Stimulated activated CD8-positive, alpha-beta memory T cell treated with anti-CD3 and anti-CD28 coated beads, Interleukin-15, amount 100 ng/mL, for 1 hour (primary cell): ENCODE measurements at places on chromosomes 1 and 21.

GRCh38 chr1:212777151-212777550 is 14.4 kb downstream of the NSL1 start:
- no peak for DNase-seq

DNA sequence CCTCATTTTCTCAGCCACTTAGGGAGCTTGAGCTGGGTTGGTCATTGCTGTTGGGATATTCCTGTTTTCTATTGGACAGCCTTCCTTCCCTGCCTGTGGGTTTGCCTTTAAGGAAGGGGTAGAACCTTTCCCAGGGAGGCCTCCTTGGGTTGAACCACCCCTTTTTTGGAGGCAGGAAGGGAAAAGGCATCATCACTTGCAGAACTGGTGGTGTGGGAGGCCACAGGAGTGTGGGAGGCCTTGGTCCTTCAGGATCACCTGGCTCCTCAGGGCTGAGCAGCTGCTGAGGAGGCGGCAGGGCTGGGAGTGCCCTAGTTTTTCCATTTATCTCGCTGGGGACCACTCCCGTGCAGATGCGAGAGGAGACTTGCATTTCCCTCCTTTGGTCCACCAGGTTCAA is 667 bp upstream of the CYB561D1 start:
- no peak for DNase-seq

DNA sequence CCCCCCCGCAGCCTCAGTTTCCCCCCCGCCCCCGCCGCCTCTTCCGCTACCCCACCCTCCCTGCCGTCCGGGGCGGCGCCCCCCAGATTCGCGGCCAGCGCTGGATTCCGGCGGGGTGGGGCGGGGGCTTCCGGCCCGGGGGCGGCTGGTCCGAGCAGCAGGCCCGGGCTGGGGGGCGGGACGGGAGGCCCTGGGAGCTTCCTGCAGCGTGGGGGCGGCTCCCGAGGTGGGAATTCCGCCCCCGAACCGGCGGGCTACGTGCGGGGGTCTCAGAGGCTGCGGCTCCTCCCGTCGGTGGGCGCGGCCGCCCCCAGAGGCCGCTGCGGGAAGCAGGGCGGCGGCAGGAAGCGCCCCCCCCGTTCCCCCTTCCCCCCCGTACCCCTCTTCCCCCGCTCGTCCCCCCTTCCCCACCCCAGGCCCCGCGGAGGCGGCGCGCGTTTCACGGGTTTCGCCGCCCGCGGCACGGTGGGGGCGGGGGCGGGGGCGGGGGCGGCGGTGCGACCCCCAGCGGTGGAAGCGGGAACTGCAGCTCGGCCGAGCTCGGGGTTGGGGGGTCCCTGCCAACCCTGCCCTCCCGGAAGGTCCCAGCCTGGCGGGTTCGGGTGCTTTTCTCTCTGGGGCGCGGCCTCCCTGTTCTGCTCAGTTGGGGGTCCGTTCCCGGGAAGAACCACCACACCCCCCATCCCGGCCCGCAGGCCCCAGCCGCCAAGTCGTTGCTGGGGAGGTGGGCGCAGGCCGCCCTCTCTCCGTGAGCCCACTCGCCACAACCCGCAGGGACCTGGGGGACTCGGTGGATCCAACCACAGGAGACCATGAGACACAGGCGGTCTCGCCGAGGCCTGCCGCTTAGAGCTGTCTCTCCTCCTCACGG is 76.3 kb downstream of the MORN1 start:
- DNase-seq, result peak; percentile 39

DNA sequence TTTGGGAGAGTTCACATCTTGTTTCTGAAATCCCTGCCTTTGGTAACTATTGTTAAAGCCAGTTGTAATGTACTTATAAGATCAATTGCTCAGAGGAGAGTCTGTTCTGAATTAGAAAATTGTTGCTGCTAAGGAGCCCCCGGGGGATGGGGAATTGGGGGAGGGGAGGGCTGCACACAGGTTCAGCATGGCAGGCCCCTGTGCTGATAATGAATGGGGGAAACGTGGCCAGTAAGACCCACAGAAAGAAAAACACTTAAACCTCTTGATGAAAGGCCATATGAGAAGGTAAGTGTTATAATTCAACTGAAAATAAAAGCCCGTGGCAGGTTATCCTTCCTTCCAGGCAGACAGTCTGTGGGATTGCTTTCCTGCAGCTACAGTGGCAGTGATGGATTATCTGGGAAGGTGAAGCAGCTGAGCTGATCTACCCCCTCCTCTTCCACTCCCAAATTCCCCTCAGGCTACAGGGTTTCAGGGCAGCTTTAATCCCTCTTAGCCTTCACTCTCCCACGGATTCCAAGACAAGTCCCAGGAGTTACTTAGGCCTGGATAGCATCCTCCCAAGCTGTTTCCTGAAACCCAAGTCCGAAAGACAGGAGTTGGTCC is 398.8 kb downstream of the TBX15 start:
- no peak for DNase-seq

DNA sequence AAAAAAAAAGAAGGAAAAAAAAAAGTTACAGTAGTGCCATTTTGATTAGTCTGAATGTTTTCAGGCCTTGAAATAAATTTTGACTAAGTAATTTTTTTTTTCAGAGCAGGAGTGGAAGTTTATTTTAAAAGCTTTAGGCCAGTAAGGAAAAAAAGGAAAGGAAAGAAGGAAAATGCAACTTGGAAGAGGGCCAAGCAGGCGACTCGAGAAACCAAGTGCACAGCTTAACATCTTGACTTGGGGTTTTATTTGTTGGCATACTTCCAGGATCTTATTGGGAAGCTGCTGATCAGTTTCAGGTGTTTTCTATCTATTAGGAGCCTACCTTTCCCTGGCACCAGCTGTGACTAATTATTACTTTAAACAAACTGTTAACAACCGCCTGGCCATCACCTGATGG is 41.7 kb downstream of the ATF3 start:
- no peak for DNase-seq

DNA sequence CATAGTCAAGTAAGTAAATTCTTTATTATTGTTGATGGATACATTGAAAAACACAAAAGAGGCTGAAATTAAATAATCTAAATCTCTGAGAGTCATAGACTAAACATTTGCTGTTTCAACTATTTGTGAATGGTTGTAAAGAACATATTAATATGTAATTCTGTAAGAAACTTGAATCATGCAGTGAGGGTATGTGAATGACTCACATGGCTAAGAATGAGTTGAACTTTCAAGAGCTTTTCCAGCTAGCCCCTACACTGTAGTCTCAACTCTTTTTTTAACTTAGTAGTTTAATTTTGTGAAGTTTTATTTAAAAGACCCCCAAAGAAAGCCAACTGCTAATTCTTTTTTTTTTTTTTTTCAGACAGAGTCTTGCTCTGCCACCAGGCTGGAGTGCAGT is 588.1 kb downstream of the DPYD start:
- DNase-seq, result no peak

DNA sequence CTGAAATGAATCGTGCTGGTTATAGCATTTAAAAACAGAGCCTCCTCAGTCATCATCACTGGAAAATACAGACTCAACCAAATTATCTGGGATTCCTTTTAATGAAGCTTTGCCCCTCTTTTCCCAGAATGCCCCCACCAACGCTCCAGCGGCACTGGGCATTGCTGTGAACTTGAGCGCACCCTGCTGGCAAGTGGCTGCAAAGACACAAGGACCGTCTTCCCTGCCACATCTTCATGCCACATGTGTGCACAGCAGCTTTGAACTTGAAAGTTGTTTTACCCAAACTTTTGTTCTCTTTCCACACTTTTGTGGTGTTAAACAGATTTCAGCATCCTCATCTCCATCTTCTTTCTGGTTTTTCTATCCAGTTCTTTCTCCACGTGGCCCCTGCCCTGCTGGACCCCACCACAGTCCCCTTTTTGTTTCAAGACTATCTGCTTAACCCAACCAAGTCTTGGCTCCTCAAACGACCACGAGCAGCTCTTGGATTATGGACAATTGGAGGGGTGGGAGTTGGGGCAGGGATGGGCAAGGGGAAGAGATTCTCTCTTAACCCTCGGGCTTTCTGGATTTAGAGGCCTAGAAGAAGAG is 12.8 kb upstream of the LMX1A start:
- DNase-seq, result peak; percentile 31

GRCh38 chr1:156707417-156708217 is 2.2 kb upstream of the CRABP2 start:
- no peak for DNase-seq

DNA sequence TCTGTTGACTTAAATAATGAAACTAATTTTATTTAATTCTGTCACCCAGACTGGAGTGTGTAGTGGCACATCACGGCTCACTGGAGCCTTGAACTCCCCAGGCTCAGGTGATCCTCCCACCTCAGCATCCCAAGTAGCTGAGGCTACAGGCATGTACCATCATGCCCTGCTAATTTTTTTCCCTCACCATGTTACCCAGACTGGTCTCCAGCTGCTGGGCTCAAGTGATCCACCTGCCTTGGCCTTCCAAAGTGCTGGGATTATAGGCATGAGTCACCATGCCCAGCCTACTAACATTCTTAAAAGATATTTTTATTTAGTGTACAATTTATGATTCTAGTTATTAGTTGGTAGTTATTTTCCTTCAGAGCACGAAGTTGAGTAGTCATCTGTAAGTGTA is 49.5 kb downstream of the NRDC start:
- DNase-seq, result no peak

- DNase-seq, result no peak
These were observed 62.5 kb upstream of the TNFSF4 start for GRCh38 chr1:173269490-173270230.

- no peak for DNase-seq
These were observed 474.5 kb upstream of the BEND5 start for GRCh38 chr1:49251019-49251784.
